ENCODE measurements at places on chromosomes 12 and 14. TPM values are rescaled to one million over a fixed set of nuclear protein-coding genes. Genes with fewer than 3 reads are reported as not detected.
A peak's percentile ranks its signal among the peaks of the same experiment; 100 is the strongest.

Gene EXOC3L4
- total RNA-seq: not detected

Gene SYT1
- not detected for total RNA-seq

Gene FSCB
- total RNA-seq: not detected

Gene IFT81
- 1.3 TPM for total RNA-seq

Gene PRPF40B
- 14.4 TPM for total RNA-seq

Gene LPAR5
- 14.9 TPM for total RNA-seq

Gene ENO2
- 87.2 TPM for total RNA-seq

Gene PIANP
- 0.88 TPM for total RNA-seq

Gene ZNF385A
- 1.1 TPM for total RNA-seq

Gene SIX6
- not detected for total RNA-seq

Gene MSI1
- 0.15 TPM for total RNA-seq

DNA sequence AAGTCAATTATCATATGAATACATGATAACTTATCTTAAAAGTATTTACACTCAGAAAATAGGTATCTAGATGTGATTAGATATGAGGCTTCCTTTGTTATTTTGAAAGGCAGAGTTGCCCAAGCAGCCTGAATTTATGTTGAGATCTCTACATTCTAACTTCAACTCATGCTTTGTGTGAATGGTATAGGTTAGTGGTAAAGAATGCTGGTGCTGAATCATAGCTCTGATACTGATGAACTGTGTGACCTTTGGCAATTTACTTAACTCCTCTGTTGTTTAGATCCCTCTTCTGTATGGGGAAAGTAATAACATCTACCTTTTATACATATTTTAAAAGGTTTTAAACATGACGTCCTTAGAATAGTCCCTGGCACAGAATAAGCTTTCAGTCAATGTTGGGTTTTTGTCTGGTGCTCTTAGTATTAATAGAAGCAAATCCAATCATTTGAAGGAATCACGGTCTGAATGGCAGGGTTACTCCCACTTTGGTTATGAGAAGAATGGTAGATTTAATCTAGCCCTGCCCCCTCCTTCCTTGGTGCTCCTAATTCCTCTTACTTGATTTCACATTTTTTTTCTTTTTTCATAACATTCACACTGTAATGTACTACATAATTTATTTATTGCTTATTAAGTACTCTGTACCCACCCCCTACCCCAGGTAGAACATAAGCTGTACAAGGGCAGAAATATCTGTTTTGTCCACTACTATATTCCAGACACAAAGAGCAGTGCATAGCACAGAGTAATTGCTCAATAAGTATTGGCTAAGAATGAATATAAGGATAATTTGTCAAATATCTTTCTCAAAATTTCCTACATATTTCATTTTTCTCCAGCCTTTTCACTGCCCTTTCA lies 203.3 kb upstream of the KRR1 start:
- H3K27ac ChIP-seq: no peak overlapping the region

- H3K4me1 ChIP-seq: peaks cover 15% of the 10 kb centered on the region
- H3K4me3 ChIP-seq: no peak overlapping the region
- H3K36me3 ChIP-seq: no peaks in the 10 kb centered on the region
- no peak overlapping the region for H3K27ac ChIP-seq
- no peak for DNase-seq
Observed at GRCh38 chr12:49904601-49905000, 901 bp upstream of the FAIM2 start.

DNA sequence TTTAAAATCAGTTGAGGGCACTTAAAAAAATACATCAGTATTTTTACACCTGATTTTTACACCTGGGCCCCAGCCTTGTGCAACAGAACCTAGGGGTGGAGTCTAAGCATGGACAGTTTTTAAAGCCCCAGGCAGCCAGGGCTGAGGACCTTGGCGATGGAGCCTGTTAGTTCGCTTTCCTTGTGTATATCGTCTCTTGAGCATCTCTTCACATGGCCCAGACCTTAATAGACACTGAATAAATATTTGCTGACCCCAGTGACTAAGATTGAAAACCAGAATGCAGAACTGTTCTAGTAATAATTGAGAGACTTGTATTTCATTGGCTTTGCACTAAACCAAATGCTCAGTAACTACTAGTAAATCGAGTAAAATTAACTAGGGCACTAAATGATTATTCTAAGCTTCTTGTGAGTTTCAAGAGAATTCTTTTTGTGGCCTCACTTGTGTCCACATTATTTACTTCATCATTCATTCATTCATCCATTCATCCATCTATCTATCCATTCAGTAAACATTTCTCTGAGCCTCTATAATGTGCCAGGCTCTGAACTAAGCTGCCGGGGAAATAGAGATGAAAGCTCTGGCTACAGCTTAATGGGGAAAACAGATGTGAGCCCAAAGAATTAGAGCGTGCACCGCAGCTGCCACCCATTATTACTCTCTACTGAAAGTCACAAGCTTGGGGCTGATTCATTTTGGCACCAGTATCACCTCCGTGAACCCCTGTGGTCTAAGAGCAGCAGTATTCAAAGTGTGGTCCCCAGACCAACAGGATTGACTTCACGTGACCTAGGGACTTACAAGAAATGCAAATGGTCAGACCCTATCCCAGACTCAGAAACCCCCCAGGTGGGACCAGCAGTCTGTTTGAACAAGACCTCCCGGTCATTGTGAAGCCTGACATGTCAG lies 30.7 kb upstream of the BCL7A start:
- no peaks in the 10 kb centered on the region for H3K27me3 ChIP-seq
- H3K27ac ChIP-seq: no peak overlapping the region
- no peaks in the 10 kb centered on the region for H3K36me3 ChIP-seq
- H3K4me3 ChIP-seq: no peak overlapping the region

DNA sequence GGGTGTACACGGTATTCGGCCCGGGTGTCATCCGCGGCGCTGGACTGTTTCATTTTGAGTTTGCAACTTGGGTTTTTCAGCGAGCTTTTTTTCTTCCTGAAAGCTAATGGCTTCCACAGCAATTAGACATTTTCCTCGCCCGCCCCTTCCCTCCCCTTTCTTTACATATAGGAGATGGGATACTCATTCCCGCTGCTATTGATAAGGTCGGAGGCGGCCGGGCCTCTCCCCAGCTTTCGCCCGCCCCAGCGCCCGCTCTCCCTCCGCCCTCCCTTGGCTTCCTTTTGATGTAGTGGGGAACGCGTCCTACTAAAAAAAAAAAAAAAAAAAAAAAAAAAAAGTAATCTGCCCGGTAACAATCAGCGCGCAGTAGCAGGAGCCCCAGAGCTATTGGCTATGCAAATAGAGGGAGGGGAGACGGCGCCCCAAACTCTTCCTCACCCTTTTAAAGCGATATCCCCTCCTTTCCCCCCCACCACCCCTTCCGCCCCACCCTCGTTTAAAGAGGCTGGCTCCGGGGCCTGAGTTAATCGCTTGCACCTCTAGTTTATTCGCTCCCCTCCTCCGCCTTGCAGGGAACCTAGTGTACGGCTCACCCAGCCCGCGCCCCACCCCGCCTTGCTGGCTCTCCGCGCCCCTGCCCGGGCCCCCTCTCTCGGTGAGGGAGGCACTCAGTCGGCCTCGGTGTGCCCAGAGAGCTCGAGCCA lies 1.7 kb upstream of the CCND2 start:
- peaks cover 59% of the 10 kb centered on the region for H3K4me1 ChIP-seq
- peak overlapping the region; percentile 90 for H3K27ac ChIP-seq
- H3K27me3 ChIP-seq: no peaks in the 10 kb centered on the region
- peak overlapping the region; percentile 96 for H3K4me3 ChIP-seq
- DNase-seq: peak; percentile 92
- H3K36me3 ChIP-seq: no peaks in the 10 kb centered on the region

DNA sequence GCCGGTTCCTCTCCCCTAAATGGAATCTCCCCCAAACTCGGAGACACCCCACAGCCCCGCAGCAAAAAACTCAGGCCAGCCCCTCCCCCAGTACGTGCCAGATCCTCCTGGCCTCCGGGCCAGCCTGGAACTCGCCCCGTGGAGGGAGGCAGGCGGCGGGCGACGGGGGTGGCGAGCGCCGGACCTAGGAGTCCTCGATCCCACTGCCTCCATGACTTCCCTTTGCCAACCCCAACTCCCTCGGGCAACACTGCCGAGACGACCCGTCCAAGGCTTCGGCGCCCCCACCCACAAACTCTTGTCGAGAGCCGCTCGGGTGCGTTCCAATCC lies 400 bp downstream of the ADCY6 start:
- peak overlapping the region; percentile 4 for H3K4me3 ChIP-seq
- DNase-seq: no peak
- H3K27ac ChIP-seq: no peak overlapping the region
- peaks cover 16% of the 10 kb centered on the region for H3K4me1 ChIP-seq
- no peaks in the 10 kb centered on the region for H3K27me3 ChIP-seq

DNA sequence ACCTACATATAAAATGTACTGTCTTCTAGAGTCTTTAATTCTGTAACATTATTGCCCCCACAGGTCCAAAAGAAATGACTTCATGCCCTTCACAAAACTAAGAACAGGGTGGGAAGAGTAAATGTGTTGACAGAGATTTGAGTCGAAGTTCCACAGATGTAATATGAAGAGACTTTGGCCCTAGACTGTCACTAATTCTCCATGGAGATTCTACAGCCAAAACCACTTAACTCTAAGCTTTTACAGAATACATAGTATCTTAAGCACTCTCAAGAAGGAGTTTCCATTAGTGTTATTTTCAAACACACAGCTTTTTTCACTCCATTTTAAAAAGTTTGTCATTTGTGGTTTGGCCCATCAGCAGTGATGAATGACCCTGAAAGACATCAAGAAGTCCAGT lies 56.3 kb downstream of the ABCC9 start:
- no peak overlapping the region for H3K4me3 ChIP-seq
- no peaks in the 10 kb centered on the region for H3K27me3 ChIP-seq

DNA sequence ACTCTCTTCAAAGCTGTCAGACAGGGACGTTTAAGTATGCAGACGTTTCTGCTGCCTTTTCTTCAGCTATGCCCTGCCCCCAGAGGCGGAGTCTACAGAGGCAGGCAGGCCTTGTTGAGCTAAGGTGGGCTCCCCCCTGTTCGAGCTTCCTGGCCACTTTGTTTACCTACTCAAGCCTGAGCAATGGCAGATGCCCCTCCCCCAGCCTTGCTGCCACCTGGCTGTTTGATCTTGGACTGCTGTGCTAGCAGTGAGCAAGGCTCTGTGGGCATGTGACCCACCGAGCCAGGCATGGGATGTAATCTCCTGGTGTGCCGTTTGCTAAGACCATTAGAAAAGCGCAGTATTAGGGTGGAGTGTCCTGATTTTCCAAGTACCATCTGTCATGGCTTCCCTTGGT lies 900.4 kb upstream of the MDGA2 start:
- H3K4me1 ChIP-seq: no peaks in the 10 kb centered on the region
- H3K36me3 ChIP-seq: no peaks in the 10 kb centered on the region
- no peaks in the 10 kb centered on the region for H3K27me3 ChIP-seq
- H3K4me3 ChIP-seq: no peak overlapping the region

GRCh38 chr14:50089208-50089607 lies 27.2 kb downstream of the VCPKMT start:
- H3K4me3 ChIP-seq: no peak overlapping the region
- peak overlapping the region; percentile 39 for H3K27ac ChIP-seq
- H3K4me1 ChIP-seq: peaks cover 82% of the 10 kb centered on the region
- DNase-seq: peak; percentile 30
- no peaks in the 10 kb centered on the region for H3K36me3 ChIP-seq
- no peaks in the 10 kb centered on the region for H3K27me3 ChIP-seq

DNA sequence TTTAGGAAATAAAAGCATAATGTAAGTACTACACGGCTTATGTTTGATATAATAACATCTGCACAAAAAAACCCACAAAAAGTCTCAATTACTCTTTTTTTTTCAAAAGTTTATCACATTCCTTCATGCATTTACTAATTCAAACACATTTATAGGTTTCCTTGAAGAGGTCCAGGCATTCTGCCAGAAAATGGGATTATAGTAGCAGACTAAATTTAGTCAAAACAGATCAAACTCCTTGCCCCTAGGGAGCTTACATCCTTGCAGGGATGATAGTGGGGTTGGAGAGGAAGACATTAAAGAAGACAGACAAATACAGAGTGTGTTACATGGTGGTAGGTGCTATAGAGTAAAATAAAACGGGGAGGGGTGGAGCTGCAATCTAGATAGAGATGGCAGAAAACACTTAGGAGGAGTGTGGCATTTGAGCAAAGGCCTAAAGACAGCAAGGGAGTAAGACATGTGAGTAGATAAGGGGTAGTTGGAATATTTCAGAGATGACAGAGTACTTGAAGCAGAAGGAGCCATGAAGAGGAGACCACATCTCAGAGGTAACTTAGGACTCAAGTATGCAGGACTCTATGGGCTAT lies 266.9 kb downstream of the PPFIA2 start:
- H3K27ac ChIP-seq: no peak overlapping the region
- H3K36me3 ChIP-seq: no peaks in the 10 kb centered on the region
- no peaks in the 10 kb centered on the region for H3K27me3 ChIP-seq
- DNase-seq: no peak
- no peaks in the 10 kb centered on the region for H3K4me1 ChIP-seq

DNA sequence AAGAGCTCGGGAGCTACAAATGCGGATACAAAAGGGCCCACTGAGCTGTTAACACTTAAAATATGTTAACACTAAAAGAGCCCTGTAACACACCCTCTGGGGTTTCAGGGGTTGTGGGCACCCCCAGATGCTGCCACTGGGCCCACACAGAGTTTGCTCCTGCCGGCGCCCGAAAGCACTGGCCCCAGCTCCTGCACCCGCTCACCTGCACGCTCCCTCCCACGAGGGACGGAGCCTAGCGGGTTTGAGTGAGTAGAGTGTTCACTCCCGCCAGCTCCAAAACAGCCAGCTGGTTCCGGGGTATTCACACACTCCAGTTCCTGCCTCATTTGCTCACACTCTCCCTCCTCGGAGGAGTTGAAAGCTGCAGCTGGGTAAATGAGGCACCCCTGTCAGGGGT lies 357.7 kb downstream of the ETNK1 start:
- H3K4me1 ChIP-seq: no peaks in the 10 kb centered on the region
- H3K27me3 ChIP-seq: no peaks in the 10 kb centered on the region
- H3K27ac ChIP-seq: no peak overlapping the region
- no peak overlapping the region for H3K4me3 ChIP-seq
- DNase-seq: no peak
- no peaks in the 10 kb centered on the region for H3K36me3 ChIP-seq

GRCh38 chr12:78407722-78408121 lies 456.9 kb upstream of the SYT1 start:
- H3K4me1 ChIP-seq: no peaks in the 10 kb centered on the region
- no peaks in the 10 kb centered on the region for H3K27me3 ChIP-seq
- no peak overlapping the region for H3K27ac ChIP-seq

GRCh38 chr12:129213551-129213950 lies 360.3 kb downstream of the GLT1D1 start:
- no peak overlapping the region for H3K27ac ChIP-seq
- no peaks in the 10 kb centered on the region for H3K27me3 ChIP-seq
- H3K36me3 ChIP-seq: no peaks in the 10 kb centered on the region

GRCh38 chr12:109331301-109331952 lies 16.3 kb upstream of the MYO1H start:
- no peak overlapping the region for H3K4me3 ChIP-seq
- DNase-seq: no peak
- H3K4me1 ChIP-seq: no peaks in the 10 kb centered on the region
- no peaks in the 10 kb centered on the region for H3K36me3 ChIP-seq
- peaks cover 2% of the 10 kb centered on the region for H3K27me3 ChIP-seq

Measured in T-cell (primary cell).